Nephron progenitor cell (in vitro differentiated cells): ENCODE measurements at places on chromosomes 4 and X.

DNA sequence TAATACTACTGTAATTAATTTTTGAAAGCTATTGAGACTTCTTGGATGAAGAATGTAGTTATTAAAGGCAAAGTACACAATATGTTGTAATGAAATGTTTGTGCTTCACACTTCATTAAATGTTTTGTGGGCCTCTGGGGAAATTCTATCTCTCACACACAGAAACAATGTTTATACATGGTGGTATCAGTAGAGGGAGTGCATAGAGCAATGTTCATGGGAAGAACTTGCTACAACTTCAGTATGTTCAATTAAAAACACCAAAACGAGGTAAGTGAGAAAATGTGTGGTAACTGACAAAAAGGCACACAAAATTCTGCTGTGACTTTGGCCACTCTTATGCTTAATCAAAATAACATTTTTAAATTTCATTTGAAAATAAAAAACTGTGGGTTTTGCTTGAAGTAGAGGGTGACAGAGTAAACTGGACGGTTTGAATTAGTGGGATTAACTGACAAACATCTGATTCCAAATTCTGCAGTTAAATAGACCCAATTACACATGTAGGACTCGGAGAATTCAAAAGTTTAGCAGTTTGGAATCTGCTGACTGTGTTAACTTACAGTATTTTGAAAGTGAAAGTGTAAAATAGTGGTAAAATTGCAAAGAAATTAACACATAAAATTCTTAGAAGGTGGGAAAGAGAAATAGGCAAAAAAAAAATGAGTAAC is 111.4 kb upstream of the TTC29 start:
- H3K27me3 ChIP-seq = no peaks in the 10 kb centered on the region
- no peak for DNase-seq
- peaks cover 50% of the 10 kb centered on the region for H3K4me1 ChIP-seq
- H3K27ac ChIP-seq = peak overlapping the region; percentile 37
- H3K4me3 ChIP-seq = peak overlapping the region; percentile 31

DNA sequence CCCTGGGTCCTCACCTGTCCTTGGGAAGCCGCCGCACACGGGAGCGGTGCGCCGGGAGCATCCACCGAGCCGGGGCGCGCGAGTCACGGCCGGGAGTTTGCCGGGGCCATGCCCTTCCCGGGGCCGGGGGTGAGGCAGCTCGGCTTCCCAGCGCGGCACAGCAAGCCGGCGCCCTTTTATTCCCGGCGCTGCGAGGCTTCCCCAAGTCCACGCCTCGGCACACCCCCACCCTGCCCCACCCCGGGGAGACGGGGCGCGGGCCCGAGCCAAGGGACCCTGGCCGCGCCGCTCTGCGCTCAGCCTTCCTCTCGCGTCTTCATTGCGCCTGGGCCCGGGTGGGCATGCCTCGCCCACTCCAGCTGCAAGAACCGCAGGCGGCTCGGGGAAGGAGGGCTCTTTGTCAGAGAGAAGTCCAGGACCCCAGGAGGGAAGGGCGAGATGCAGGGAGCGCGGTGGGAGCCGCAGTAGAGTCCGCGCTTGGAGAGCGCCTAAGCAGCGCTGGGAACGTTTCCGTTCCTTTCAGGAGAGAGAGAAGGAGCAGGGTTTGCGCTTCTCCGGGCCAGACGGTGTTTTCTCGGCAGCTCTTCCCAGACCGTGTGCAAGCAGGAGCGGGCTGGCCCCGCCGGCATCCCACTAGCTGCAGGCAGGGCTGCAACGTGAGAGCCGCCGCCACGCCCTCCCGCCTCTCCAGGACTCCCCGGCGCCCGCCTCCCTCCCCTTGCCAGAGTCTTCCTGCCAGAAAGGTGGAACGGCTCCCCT is at the start of gene MXRA5:
Gene MXRA5, minus strand, starts transcription at position 152 of the 759 bp plus-strand sequence. CDS start 2,819 bp downstream, outside the sequence.
- peaks cover 73% of the 10 kb centered on the region for H3K27me3 ChIP-seq
- peaks cover 28% of the 10 kb centered on the region for H3K36me3 ChIP-seq
- peaks cover 29% of the 10 kb centered on the region for H3K4me1 ChIP-seq
- H3K27ac ChIP-seq = peak within 1 kb of the TSS; percentile 77
- H3K4me3 ChIP-seq = peak within 1 kb of the TSS; percentile 94

- peaks cover 27% of the 10 kb centered on the region for H3K4me1 ChIP-seq
- no peak overlapping the region for H3K4me3 ChIP-seq
- H3K27ac ChIP-seq = no peak overlapping the region
- H3K27me3 ChIP-seq = no peaks in the 10 kb centered on the region
Observed at GRCh38 chr4:168886351-168886750, 123.7 kb downstream of the CBR4 start.

GRCh38 chrX:140065961-140066662 is 100.8 kb upstream of the CXorf66 start:
- H3K4me3 ChIP-seq = no peak overlapping the region
- no peak overlapping the region for H3K27ac ChIP-seq
- H3K36me3 ChIP-seq = no peaks in the 10 kb centered on the region

GRCh38 chrX:153853180-153853901 is 23.0 kb upstream of the PDZD4 start:
- DNase-seq = no peak
- H3K36me3 ChIP-seq = no peaks in the 10 kb centered on the region
- H3K4me1 ChIP-seq = no peaks in the 10 kb centered on the region
- H3K27me3 ChIP-seq = peaks cover 6% of the 10 kb centered on the region

- H3K27me3 ChIP-seq = no peaks in the 10 kb centered on the region
- no peak overlapping the region for H3K27ac ChIP-seq
- no peak for DNase-seq
- H3K4me3 ChIP-seq = peak overlapping the region; percentile 7
- no peaks in the 10 kb centered on the region for H3K36me3 ChIP-seq
Observed at GRCh38 chrX:63755892-63756291, 29.1 kb downstream of the ARHGEF9 start.

DNA sequence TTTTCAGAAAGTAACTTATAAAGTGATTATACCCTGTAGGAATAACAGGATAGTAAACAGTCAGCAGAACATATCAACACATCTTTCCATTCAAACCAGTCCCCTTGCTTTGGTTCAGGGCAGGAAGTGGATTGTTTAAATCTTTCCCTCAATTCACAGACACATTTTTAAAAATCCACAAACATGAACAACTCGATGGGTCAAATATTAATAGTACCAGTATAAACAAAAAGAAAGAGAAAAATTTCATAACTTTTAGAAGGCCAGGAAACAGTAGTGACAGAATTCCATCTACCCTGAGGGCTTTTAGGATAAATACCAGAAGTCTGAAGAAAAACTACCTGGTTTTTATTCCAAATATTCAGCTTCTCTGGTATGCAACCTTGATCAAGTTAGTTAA is 1072.8 kb upstream of the PABPC4L start:
- DNase-seq = no peak
- no peak overlapping the region for H3K4me3 ChIP-seq
- no peak overlapping the region for H3K27ac ChIP-seq
- no peaks in the 10 kb centered on the region for H3K36me3 ChIP-seq

DNA sequence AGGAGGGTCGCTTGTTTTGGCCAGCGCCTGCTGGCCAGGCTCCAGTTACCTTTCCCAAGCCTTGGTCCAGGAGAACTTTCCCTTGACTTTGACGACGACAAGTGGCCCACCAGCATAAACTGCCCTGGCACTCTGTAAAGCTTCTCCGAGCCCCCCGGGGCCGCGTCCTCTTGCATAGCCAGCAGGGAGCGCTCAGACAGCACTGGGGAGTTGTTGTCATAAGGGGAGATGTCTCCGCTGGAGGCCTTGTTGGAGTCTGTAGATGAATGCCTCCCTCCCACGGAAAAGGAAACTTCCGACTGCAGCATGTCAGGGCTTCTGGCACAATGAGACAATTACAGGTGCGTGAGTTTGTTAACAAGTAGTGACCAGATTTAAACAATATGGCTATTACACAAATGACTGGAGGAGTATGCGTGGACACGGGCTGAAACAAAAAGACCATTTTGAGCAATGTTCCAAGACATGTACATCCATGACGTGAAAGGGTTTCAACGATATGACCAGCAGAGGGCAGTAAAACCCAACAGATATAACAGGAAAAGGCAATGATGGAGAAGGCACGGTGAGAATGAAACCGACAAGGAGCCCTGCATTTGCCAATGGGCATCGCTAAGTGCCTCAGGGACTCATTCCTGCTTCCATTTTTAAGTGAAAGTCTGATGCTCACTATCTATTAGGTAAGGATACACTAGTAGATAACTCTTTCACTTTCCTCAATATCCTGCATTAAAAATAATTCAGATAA is 33.0 kb downstream of the HCCS start:
- H3K4me1 ChIP-seq = peaks cover 4% of the 10 kb centered on the region
- H3K27ac ChIP-seq = no peak overlapping the region
- no peaks in the 10 kb centered on the region for H3K36me3 ChIP-seq
- DNase-seq = peak; percentile 49
- no peak overlapping the region for H3K4me3 ChIP-seq

DNA sequence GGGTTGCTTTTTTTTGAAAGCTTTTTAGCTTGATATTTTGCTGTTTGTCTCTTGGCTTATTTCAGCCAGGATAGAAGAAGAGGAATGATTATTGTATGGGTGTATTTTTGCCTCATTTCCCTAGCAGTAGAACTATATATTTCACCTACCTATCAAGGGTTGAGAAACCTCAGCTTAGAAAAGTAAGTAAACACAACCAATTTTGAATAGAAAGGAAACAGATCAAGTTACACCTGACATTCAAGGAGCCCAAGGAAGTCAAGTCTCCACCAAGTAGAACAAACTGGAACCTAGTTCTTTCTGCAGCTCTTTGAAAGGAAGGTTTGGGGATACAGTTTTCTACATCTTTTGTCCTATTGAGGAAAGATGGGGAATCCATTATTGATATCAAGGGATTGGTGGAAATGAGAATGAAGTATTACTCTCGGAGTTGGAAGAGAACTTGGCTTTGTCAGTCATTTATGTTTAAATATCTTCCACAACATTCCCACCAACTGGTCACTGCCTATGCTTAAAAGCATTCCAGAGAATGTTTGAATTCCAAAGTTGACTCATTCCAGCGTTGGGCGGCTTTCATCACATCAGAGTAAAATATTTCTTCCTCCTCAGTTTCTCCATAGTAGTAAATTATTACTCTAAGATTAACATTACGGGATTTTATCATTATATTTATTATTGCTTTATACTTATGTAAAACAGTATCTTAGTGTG is 207.8 kb upstream of the CNKSR2 start:
- H3K4me3 ChIP-seq = no peak overlapping the region
- no peak for DNase-seq
- no peaks in the 10 kb centered on the region for H3K27me3 ChIP-seq
- H3K27ac ChIP-seq = peak overlapping the region; percentile 41
- no peaks in the 10 kb centered on the region for H3K36me3 ChIP-seq
- H3K4me1 ChIP-seq = peaks cover 7% of the 10 kb centered on the region

GRCh38 chrX:101617211-101618191 is at the start of gene ARMCX6:
Gene ARMCX6, minus strand, starts transcription at chrX:101618000. Its CDS starts 1,380 bp downstream, at chrX:101616620.
- H3K27ac ChIP-seq = peak within 1 kb of the TSS; percentile 88
- H3K4me1 ChIP-seq = peaks cover 42% of the 10 kb centered on the region
- peak within 1 kb of the TSS; percentile 88 for H3K4me3 ChIP-seq
- no peaks in the 10 kb centered on the region for H3K27me3 ChIP-seq
- peaks cover 7% of the 10 kb centered on the region for H3K36me3 ChIP-seq

DNA sequence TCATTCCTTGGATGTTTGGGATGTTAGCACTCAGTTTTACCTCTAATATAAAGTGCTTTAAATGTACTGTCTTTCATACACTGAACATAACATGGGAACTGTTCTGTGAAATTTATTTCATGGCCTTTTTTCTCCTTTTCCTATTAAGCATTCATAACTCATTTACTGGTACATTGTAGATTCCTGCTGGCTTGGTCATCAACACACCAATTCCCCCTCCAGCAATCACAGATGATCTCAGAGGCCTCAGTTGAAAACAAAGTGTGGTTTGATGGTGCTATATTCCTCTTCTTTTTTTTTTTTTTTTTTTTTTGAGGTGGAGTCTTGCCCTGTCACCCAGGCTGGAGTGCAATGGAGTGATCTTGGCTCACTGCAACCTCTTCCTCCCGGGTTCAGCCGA is 61.9 kb upstream of the FAM47B start:
- H3K36me3 ChIP-seq = no peaks in the 10 kb centered on the region
- H3K4me3 ChIP-seq = no peak overlapping the region
- H3K27me3 ChIP-seq = no peaks in the 10 kb centered on the region
- no peak for DNase-seq

DNA sequence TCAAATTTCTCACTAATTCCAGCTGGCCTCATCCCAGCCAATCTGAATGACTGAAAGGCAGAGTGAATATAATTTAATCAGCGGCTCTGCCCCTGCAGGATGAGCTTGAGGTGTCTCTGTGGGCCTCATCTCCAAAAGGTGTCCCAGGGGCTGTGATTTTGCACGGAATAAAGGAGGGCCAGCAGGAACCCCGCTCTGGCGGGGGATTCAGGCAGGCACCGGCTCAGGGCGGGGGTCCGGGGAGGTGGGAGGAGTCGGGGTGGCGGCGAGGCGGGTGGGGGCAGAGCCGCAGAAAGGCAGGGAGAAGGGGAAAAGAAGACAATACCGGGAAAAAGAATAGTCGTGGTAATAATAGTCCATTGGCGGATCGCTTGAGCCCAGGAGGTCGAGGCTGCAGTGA is 16.0 kb upstream of the ERCC6L start:
- H3K4me3 ChIP-seq = peak overlapping the region; percentile 37
- peak; percentile 18 for DNase-seq
- peaks cover 24% of the 10 kb centered on the region for H3K4me1 ChIP-seq
- H3K36me3 ChIP-seq = peaks cover 6% of the 10 kb centered on the region
- peaks cover 6% of the 10 kb centered on the region for H3K27me3 ChIP-seq
- no peak overlapping the region for H3K27ac ChIP-seq

GRCh38 chr4:118732591-118733330 is 47.6 kb downstream of the METTL14 start:
- no peaks in the 10 kb centered on the region for H3K4me1 ChIP-seq

- no peak for DNase-seq
- H3K27me3 ChIP-seq = no peaks in the 10 kb centered on the region
- H3K4me3 ChIP-seq = no peak overlapping the region
- no peak overlapping the region for H3K27ac ChIP-seq
Observed at GRCh38 chr4:38482696-38483095, 181.3 kb upstream of the KLF3 start.

DNA sequence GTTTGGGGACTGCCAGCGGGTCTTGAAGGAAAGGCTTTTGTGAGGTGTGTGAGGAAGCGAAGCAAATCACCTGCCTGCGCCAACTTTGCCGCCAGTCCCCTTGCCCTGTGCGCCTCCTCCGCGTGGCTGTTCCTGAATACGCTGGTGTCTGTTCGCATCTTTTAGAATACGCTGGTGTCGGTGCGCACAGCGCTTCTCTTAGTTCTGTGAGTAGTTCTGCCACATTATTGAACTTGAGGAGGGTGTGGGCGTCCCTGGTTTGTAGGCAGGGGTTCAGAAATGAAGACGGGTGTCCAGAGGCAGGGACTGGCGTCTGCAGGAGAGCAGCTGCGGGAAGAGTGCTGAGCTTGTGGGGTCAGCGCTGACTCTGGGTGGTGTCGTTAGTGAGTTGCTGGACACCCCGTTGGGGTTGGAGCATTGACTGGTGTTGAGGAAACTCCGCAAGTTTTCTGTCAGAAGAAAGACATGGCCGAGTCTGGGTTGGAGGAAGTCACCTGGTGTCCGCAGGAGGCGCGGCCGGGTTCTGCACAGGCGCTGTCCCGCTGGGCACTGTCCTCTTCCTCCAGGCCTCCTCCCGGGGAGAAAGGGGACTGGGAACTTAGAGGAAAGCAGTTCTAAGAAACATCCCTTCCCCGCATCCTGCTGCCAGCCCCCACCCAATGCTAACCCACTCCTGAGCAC is 930 bp downstream of the ZNF718 start:
- H3K36me3 ChIP-seq = peaks cover 38% of the 10 kb centered on the region
- DNase-seq = peak; percentile 29
- peak overlapping the region; percentile 99 for H3K27ac ChIP-seq
- peaks cover 15% of the 10 kb centered on the region for H3K4me1 ChIP-seq
- H3K4me3 ChIP-seq = peak overlapping the region; percentile 99
